Fibroblast of skin of right biceps (primary cell): ENCODE measurements at places on chromosomes 5 and 9.

GRCh38 chr9:3740690-3741419, 215.1 kb upstream of the RFX3 start:
- DNase-seq, result peak; percentile 70

- peak; percentile 65 for DNase-seq
Measured at GRCh38 chr5:78611126-78611605, 37.4 kb downstream of the LHFPL2 start.

GRCh38 chr5:39500551-39501175, 75.9 kb upstream of the DAB2 start:
- peak; percentile 63 for DNase-seq

GRCh38 chr5:173866243-173866857, 21.8 kb upstream of the CPEB4 start:
- no peak for DNase-seq

DNA sequence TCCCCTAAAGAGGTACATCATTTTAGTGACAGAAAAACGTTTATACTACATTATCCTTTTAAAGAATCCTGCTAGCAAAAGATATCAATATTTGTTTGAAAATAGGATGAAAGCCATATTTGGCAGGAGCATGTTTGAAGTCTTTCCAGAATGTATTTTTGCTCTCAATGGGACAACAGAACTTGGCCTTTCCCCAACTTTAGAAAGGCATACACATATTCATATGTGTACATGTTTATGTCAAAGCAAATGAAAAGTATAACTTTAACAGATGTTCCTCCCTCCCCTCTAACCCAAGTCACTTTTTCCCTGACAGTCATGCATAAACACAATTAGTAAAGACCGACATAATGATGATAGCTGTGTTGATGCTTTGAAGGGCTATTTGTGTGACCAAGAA, 427.8 kb upstream of the CDH6 start:
- no peak for DNase-seq

DNA sequence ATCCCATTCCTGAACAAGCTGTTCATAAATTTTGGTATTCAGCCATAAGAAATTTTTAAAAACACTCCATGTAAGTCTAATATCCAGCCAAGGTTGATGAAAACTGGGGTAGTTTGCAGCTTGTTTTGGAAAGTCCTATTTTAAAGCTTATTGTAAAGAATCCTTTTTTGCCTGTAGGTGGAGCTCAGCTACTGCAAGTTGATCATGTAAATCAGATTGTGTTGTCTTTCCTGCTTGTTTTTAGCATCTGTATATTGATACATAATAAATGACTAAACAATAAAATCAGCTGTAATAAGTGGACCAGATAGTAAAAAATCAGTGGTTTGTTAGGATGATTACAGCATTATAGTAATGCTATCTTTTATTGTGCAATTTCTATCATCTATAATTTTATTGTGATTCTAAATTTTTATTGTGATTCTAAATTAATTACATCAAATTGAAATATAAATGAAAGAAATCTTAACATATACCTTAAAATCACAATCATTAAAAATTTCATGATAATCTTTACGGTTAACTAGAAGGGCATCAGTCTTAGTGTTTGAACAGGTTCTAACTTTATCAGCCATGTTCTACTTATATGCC, 42.4 kb downstream of the CWC27 start:
- peak; percentile 57 for DNase-seq

DNA sequence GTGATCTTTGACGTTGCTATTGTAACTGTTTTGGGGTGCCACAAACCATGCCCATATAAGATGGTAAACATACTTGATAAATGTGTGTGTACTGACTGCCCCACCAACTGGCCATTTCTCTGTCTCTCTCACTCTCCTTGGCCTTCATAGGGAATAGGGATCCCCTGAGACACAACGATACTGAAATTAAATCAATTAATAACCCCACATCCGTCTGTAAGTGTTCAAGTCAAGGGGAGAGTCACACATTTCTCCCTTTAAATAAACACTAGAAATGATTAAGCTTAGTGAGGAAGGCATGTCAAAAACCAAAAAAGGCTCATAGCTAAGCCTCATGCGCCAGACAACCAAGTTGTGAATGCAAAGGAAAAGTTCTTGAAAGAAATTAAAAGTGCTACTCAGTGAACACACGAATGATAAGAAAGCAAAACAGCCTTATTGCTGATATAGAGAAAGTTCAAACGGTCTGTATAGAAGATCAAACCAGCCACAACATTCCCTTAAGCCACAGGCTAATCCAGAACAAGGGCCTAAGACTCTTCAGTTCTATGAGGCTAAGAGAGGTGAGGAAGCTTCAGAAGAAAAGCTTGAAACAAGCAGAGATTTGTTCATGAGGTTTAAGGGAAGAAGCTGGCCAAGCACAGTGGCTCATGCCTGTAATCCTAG, 111.1 kb downstream of the UGCG start:
- DNase-seq, result peak; percentile 21

GRCh38 chr5:13921578-13921977, 22.9 kb downstream of the DNAH5 start:
- DNase-seq, result peak; percentile 36

GRCh38 chr5:59140133-59140532, 557.3 kb downstream of the RAB3C start:
- no peak for DNase-seq

GRCh38 chr5:109921735-109922380, 232.1 kb downstream of the MAN2A1 start:
- no peak for DNase-seq

DNA sequence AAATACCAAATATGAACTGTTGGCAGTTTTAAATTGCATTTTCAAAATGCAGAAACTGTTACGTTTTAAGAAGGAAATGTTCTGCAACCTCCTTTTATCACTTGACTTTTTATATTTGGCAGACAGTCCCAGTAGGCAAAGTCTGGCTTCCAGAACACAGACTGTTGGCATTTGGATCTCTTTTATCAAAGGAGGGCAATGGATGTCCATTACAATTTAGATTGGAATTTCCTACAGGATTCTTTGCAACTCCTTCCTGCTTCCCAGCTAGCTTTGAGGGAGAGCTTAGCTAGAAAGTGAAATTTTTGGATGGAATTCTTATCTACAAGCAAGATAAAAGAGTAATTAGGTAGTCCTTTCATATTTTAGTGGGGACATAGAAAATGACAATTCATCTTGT, 142.6 kb downstream of the SLF1 start:
- no peak for DNase-seq

DNA sequence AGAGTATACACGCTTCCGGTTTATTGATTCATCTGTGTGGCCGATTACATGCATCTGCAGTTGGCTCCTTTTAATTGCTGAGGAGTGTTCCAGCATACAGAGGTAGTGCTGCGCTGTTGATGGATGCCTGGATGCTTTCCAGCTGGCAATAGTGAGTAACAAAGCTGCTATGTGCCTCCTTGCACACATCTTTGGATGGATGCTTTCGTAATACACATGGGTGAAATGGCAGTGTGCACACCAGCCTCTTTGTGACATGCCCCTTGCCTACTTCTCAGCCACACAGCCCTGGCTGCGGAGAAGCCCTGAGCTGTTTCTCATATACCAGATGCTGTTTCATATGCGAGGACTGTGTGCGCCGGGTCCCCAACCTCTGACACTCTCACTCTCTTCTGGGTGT, 151.0 kb downstream of the GADD45G start:
- peak; percentile 92 for DNase-seq

DNA sequence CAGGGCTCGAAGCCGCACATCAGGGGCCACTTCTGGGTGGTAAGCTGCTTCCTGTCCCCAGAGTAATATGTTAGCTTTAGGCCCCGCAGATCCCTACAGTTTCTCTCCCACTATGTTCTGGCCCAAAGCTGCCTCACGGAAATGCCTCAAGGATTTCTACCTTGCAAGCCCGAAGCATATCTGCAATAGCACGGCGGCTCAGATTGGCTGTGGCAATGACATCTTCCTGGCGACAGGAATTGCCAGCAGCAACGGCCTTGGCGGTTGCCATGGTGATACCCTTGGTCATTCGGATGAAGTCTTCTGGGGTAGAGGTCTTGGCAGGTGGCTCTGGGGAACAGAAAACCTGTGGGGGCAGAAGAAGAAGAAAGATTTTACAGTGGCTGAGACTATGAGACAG, 10.3 kb upstream of the TPM2 start:
- no peak for DNase-seq

GRCh38 chr9:34170237-34170991, 8.4 kb upstream of the UBAP1 start:
- DNase-seq, result no peak

DNA sequence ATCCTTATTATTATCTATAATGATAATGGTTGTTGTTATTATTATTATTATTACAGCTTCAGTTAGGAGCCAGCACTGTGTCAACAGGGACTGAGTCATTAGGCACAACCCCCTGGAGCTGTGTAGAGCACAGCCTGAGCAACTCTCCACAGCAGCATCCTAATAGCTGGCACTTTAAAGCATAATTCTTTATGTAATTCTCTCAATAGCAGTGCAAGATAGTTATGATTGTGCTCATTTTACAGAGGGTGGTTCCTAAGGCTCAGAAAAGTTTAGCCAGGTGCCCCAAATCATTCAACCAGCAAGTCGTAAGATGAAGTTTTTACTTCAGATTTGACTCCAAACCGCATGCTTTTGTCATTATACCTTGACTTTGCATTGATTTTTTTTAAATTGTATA, 390.3 kb downstream of the ANXA1 start:
- no peak for DNase-seq

- DNase-seq, result no peak
Measured at GRCh38 chr9:99024959-99025358, 80.0 kb upstream of the TGFBR1 start.

DNA sequence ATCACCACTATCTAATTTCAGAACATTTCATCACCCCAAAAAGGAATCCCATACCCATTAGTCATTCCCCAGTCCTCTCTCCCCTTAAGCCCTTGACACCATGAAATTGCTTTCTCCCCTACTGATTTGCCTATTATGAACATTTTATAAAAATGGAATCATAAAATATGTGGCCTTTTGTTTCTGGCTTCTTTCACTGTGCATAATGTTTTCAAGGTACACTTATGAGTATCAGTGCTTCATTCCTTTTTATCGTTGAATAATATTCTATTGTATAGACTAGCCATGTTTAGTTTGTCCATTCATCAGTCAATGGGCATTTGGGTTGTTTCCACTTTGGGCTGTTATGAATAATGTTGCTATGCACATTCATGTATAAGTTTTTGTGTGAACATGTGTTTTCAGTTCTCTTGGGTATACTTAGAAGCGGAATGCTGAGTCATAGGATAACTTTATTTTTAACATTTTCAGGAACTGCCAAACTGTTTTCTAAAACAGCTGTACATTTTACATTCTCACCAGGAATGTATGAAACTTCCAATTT, 40.4 kb upstream of the FGF1 start:
- peak; percentile 96 for DNase-seq

DNA sequence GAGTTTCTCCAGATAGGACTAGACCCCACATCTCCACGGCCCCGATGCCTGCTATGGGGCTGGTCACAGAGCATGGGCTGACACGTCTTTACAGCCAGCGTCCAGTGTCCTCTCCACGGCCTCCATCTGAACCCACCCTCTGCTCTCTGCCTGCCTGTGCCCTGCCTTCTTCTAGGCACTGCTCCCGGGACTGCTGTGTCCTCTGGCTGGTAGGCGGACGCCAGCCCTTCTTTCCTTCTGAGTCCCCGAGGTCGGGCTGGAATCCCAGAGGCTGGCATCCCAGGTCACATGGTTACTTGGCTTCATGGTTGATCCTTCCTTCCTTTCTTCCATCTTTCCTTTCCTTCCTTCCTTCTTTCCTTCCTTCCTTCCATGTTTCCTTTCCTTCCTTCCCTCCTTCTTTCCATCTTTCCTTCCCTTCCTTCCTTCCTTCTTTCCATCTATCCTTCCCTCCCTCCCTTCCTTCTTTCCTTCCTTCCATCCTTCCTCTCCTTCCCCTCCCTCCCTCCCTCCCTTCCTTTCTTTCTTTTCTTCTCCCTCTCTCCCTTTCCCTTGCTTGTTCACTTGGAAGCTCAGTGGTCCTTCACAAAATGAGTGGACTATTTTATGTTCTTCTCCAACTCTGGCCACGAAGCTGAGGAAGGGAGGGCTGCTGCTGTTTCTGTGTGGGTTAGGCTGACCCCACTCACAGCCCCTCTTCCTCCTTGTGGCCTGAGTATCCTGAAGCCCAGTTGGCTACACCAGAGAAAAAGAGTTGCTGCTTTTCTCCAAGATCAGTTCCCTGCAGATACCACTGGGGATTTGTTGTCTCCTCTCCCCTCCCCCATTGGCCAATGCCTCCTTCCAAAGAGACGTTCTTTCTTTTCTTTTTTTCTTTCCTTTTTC, 66.8 kb upstream of the NEURL1B start:
- no peak for DNase-seq

GRCh38 chr9:79707589-79707988, 135.8 kb downstream of the TLE4 start:
- no peak for DNase-seq

- DNase-seq, result no peak
Measured at GRCh38 chr5:92371889-92372235, 988.7 kb upstream of the ARRDC3 start.

GRCh38 chr9:93684806-93685543, 108.6 kb downstream of the PHF2 start:
- DNase-seq, result no peak

DNA sequence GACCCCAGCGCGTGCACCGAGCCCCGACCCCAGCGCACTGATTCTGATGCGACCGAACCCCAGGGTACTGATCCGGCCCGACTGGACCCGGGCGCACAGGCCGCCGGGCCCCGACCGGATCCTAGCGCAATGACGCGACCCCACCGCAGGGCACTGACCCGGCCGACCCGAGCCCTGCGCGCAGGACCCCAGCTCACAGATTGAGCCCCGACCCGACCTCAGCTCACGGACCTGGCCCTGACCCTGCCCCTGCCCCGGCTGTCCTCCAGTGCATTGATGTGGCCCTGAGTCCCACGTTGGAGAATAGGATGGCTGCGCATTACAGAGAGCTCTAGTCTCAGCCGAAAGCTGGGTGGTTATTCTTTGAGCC, 438 bp downstream of the TRIP13 start:
- DNase-seq, result no peak

- peak; percentile 11 for DNase-seq
Measured at GRCh38 chr5:84113246-84114105, 271.2 kb downstream of the EDIL3 start.

- peak; percentile 61 for DNase-seq
Measured at GRCh38 chr5:134555890-134556311, 30.4 kb downstream of the JADE2 start.

DNA sequence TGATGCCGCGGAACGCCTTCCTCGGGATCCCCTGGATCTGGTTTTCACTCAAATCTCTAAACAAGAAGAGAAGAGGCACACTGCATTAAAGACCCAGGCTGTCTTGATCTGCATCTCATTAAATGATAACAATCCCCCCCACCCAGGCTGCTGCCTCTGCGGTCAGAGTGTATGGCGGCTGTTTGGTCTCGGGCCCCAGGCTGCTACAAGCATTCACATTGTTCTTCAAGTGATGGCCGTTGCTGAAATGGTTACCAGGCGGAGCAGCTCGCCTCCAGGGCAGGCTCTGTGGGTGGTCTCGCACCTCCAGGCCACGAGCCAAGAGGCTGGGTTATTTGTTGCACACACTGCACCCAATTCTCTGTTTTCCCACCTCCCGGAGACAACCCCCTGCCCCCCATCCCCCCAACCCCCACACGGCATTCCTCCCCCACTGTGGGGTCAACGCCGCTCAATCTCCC, 304.1 kb upstream of the PANK3 start:
- no peak for DNase-seq
